ENCODE measurements at places on chromosomes 13 and 19.

DNA sequence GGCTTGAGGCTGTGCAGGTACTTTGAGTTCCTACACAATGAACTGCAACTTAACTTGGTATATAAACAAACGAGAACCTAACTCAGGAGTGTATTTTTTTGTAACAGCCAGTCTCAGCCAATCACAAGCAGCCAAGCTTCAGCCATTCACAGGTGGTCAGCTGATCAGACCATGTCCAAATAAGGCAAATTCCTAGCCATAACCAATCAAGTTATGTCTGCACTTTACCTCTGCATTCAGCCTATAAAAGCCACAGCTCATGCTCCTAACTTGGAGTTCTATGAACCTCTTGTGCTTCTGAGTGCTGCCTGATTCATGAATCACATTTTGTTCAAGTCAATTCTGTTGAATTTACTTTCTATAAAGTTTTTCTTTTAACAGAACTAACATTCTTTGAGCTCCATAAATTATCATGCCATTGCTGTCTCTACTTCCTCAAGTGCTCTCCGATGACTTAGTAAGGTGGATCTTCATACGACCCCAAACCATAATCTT is 16.8 kb upstream of the MEDAG start:
- no peak for DNase-seq

DNA sequence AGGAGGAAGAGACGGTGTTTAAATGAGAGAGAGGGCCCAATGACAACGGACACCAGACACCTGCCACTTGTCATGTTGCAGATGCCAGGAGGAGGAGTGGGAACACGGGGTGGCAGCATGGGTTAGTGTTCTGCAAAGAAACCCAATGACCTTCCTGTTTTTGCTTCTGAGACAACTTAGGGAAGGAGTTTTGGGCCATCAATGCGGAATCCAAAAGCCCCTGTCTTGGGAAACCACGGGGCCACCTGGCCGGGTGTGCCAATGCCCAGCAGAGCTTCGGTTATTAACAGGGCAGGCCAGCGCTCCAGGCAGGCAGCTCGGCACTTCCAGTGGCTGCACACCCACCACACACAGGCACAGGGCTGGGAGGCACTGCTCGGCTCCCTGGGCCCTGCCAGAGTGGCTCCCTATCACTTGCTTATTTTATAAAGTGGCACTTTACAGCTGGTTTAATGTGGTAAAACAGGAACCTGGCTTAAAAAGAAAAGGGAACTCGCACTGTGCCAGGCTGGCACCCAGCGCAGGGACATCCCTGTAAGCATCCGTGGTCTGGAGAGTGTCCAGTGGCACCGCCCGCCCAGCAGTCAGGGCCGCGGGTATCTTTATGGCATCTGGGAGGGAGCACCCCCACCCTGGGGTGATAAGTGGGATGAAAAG is 19.1 kb downstream of the ELL start:
- DNase-seq = no peak

- DNase-seq = no peak
Measured at GRCh38 chr19:29928831-29929230, 13.2 kb upstream of the URI1 start.

- no peak for DNase-seq
Measured at GRCh38 chr19:19550972-19551852, 13.1 kb downstream of the CILP2 start.

- no peak for DNase-seq
Measured at GRCh38 chr19:38375748-38376147, 1.4 kb downstream of the PSMD8 start.

DNA sequence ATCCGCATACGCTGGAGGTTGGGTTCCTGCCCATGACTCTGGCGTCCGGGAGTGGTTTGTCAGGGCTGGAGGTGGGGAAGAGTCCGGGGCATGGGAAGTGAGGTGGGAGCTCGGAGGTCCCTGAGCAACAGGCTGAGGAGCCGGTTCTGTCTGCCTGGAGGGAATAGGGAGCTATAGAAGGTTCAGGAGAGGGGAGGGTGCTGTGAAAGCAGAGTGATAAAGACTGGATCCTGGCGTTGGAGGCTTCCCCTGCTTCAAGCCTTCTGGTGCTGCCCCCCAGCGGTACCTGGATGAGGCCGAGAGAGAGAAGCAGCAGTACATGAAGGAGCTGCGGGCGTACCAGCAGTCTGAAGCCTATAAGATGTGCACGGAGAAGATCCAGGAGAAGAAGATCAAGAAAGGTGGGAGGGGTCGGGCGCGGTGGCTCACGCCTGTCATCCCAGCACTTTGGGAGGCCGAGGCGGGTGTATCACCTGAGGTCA is 2.6 kb downstream of the HMG20B start:
- DNase-seq = no peak

- no peak for DNase-seq
Measured at GRCh38 chr19:4966591-4966990, 2.3 kb upstream of the KDM4B start.

GRCh38 chr13:109361562-109362289 is 424.7 kb downstream of the IRS2 start:
- no peak for DNase-seq

DNA sequence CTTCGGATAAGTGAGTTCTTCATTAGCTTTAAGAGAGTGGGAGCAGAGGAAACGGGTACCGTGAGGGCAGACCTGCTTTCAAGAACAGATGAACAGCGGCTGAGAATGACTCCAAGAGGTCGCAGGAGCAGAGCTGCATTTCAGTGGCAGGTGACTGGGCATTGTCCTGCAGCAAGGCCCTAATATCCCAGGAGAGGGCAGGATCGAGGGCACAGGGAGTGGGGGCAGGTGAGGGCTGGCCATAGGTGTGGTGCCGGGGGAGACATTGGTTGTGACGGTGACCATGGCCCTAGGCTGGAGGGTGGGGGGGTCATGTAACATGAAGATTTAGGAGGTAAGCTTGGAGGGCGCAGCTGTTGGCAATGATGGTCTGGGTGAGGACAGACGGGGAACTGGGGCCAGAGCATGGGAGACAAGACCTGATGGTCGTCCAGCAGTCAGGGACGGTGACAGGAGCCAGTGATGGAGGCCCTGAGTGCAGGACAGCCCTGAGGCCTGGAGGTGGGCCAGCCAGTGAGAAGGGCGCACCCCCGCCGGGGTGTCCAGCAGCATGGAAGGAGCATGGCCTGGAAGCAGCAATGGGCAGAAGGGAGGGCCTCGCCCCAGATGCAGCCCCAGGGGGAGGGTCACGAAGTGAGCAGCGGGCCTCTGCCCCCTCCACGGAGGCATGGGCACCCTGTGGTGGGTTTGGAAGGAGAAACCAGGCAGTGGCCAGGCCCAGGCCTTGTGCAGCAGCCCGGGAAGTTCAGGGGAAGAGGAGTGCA is 29.2 kb upstream of the LAMP1 start:
- DNase-seq = no peak
